ENCODE measurements at places on chromosomes 7 and 10.
A peak's percentile ranks its signal among the peaks of the same experiment; 100 is the strongest.

DNA sequence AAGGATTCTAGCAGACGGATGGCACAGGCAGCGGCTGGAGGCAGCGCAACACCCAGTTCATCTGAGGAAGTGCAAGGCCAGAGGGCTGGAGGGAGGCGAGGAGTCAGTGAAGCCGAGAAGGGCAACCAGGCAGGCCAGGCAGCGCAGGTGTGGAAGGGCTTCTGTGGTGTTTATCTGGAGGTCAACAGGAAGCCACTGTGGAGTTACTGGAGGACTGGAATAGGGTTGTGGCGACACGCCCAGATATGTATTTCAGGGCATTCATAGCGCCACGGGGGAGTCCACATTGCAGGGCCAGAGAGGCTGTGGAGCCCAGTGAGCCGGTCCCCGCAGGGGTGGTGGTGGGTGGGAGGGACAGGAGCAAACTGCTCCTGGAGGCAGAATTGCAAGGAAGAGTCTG, 150.6 kb downstream of the CDH23 start:
- no peak for DNase-seq

DNA sequence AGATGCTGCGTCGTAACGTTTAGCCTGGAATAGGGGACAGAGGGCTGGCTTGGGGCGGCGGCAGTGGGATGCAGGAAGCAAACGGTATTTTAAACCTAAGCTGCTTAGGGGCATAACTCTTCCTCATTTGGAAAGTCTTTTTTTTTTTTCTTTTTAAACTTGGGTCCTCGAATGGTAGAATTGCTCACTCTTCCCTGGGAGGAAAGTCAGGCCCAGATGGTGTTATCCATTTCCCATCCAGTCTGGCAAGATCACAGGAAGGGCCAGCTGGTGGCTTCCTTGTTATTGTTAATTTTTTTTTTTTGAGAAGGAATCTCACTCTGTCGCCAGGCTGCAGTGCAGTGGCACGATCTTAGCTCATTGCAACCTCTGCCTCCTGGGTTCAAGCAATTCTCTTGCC, 56.6 kb downstream of the TMEM209 start:
- DNase-seq = no peak

DNA sequence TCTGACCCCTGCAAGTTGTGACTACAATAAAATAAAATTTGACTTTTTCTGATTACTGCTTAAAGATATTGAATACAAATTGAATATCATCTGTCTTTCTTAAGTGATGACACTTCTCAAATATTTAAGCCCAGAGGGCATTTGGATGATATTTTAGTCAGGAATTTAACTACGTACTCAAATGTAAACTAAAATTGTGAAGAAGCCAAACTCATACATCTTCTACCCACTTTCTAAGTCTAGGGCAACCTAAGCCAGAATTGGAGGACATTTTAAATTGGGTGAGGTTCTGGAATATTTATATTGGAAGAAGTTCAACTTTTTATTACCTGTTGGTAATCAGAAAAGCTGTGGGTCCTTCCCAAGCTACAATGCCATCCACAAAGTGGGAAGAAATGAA, 149.1 kb upstream of the WDR11 start:
- no peak for DNase-seq

GRCh38 chr10:62057850-62058249, 156.4 kb downstream of the ARID5B start:
- DNase-seq = no peak

- DNase-seq = no peak
Measured at GRCh38 chr7:41921453-41921981, 218.6 kb upstream of the INHBA start.

- DNase-seq = no peak
Measured at GRCh38 chr10:30083934-30084333, 24.5 kb upstream of the JCAD start.

GRCh38 chr7:156640949-156641485, 443 bp downstream of the RNF32 start:
- DNase-seq = peak; percentile 62

DNA sequence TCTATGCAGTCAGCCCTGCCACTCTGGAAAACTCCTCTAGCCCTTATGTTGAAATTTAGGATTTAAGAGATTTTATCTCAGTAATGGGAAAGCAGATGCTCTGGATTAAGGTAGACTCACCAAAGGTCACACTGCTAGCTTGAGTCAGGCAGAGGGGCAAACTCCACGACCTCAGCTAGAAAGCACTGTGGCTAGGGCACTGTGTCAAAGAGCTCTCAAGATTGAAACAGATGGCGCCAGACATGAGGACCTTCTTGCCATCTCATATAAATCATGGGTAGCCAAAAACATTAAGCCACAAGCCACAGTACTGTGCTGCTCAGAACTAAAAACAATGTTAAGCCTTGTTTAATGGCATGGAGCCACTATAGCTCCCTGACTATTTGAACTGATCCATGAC, 188.7 kb downstream of the DNAJC1 start:
- DNase-seq = no peak

GRCh38 chr7:98559958-98560357, 57.1 kb upstream of the NPTX2 start:
- peak; percentile 57 for DNase-seq
